Left renal cortex interstitium (tissue), 4 donors: ENCODE measurements at places on chromosomes 12 and 14. TPM values are rescaled to one million over a fixed set of nuclear protein-coding genes. Genes with fewer than 3 reads are reported as not detected.

The ABCB9 gene
- polyA plus RNA-seq, result 6.8 TPM

The IGF1 gene
- polyA plus RNA-seq, result 10.4 TPM

The KITLG gene
- polyA plus RNA-seq, result 33.0 TPM

The SCARB1 gene
- 20.9 TPM for polyA plus RNA-seq

The HPD gene
- polyA plus RNA-seq, result 3.8 TPM

The IFT81 gene
- polyA plus RNA-seq, result 43.0 TPM
